ENCODE measurements at places on chromosomes 2 and 18. TPM values are rescaled to one million over a fixed set of nuclear protein-coding genes. Genes with fewer than 3 reads are reported as not detected.

Gene NABP1
- 35.1 TPM for total RNA-seq

Gene ACOXL
- total RNA-seq, result not detected

Gene SULT1C4
- 8.8 TPM for total RNA-seq

Gene DLGAP1
- 3.2 TPM for total RNA-seq

Gene ELOA2
- total RNA-seq, result not detected

Gene VWA3B
- total RNA-seq, result not detected

Gene EMX1
- not detected for total RNA-seq

Gene EMILIN1
- 100 TPM for total RNA-seq

Gene KCNJ13
- total RNA-seq, result not detected

DNA sequence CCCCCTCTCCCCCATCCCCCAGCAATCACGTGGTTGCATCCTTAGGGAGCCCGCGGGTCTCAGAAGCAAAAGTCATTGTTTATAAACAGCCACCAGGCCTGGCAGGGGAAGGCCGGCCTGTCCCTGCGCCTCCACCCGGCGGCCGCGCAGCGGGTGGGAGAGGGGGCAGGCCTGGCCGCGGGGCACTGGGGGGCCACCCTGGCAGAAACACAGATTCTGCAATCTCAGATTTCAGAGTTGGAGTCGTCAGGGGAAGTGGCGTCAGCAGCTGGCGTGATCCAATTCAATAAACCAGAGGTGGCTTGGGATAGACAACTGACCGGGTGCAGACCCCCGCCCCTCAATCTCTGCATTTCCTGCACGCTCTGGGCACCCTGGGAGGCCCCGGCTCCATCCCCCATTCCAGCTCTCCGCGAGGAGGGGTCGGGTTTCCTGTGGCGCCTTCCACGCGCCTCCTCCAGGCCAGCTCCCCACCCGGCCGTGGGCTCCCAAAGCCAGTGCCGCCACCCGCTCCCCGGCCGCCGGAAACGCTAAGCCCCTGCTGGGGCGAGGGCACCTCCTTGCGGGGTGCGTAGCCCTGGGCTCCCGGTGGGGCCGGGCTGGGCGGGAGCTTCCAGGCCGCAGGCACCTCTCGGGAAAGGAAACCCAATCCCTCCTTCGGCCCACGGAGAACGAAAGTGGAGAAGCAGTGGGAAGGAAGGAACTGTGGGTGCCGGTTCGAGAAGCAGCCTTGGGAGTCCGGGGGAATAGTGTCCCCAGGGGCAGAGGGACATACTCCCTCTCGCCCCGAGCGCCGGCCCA lies 1.1 kb downstream of the BIN1 start:
- H3K27me3 ChIP-seq, result no peaks in the 10 kb centered on the region
- no peaks in the 10 kb centered on the region for H3K36me3 ChIP-seq
- DNase-seq, result no peak
- H3K4me1 ChIP-seq, result peaks cover 41% of the 10 kb centered on the region
- H3K4me3 ChIP-seq, result peak overlapping the region; percentile 92

DNA sequence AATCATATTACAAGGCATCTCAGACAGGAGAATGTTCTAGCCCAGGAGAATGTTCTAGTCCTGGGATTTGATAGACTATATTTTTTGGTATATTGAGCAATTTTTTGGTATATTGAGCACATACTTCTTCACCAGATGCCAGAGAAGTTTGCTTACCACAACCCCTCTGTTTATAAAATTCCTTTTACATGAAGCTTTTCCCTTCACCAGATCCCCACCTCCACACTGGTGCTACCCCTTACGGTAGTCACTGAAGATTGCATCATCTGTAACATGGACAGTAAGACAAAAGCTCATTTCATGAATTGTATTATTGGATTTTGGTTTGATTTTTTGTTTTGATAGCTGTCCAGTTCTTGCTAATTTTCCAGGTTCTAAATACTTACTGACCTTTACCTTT lies 7.2 kb upstream of the HNMT start:
- no peak for DNase-seq
- no peak overlapping the region for H3K27ac ChIP-seq
- H3K36me3 ChIP-seq, result no peaks in the 10 kb centered on the region
- H3K27me3 ChIP-seq, result no peaks in the 10 kb centered on the region

- H3K4me1 ChIP-seq, result no peaks in the 10 kb centered on the region
- no peak overlapping the region for H3K4me3 ChIP-seq
Observed at GRCh38 chr2:67108231-67108630, 288.9 kb upstream of the ETAA1 start.

- H3K27ac ChIP-seq, result no peak overlapping the region
- no peaks in the 10 kb centered on the region for H3K4me1 ChIP-seq
- no peak for DNase-seq
- H3K36me3 ChIP-seq, result no peaks in the 10 kb centered on the region
Observed at GRCh38 chr2:39210846-39211245, 32.9 kb downstream of the CDKL4 start.

- H3K4me3 ChIP-seq, result peak overlapping the region; percentile 88
- no peak for DNase-seq
- H3K4me1 ChIP-seq, result peaks cover 35% of the 10 kb centered on the region
- H3K36me3 ChIP-seq, result peaks cover 2% of the 10 kb centered on the region
- H3K27me3 ChIP-seq, result no peaks in the 10 kb centered on the region
Observed at GRCh38 chr2:74457129-74457548, 1.1 kb upstream of the WBP1 start.

DNA sequence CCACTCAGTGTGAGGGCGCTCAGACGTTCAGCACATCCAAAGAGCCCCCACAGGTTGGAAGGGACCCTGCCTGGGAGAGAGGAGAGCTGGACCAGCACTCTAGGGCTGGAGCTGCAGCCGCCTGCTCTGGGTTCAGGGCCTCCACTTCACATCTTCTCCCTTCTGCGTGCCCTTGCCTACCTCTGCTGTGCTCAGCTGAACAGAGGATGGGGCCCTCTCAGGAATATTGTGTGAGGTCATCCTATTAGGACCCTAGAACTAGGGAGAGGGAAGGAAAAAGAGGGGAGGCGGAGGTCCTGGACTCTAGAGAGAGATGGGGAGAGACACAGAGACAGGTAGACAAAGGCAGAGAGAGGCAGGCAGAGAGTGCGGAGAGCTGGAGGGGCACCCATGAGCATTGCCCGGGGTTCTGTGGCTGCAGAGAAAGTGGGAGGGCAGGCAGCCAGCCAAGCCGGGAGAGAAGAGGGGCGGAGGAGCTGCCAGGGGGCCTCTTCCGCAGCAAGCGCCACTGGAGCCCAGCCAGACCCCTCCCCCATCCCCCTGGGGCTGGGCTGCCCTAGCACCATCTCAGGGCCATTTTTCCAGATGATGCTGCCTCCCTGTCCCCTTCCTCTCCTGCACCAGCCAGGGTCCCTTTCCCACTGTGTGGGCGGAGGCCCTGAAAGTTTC lies 8.3 kb upstream of the TNS1 start:
- peaks cover 45% of the 10 kb centered on the region for H3K4me1 ChIP-seq
- no peak for DNase-seq
- H3K4me3 ChIP-seq, result peak overlapping the region; percentile 52
- peak overlapping the region; percentile 68 for H3K27ac ChIP-seq
- H3K27me3 ChIP-seq, result no peaks in the 10 kb centered on the region

DNA sequence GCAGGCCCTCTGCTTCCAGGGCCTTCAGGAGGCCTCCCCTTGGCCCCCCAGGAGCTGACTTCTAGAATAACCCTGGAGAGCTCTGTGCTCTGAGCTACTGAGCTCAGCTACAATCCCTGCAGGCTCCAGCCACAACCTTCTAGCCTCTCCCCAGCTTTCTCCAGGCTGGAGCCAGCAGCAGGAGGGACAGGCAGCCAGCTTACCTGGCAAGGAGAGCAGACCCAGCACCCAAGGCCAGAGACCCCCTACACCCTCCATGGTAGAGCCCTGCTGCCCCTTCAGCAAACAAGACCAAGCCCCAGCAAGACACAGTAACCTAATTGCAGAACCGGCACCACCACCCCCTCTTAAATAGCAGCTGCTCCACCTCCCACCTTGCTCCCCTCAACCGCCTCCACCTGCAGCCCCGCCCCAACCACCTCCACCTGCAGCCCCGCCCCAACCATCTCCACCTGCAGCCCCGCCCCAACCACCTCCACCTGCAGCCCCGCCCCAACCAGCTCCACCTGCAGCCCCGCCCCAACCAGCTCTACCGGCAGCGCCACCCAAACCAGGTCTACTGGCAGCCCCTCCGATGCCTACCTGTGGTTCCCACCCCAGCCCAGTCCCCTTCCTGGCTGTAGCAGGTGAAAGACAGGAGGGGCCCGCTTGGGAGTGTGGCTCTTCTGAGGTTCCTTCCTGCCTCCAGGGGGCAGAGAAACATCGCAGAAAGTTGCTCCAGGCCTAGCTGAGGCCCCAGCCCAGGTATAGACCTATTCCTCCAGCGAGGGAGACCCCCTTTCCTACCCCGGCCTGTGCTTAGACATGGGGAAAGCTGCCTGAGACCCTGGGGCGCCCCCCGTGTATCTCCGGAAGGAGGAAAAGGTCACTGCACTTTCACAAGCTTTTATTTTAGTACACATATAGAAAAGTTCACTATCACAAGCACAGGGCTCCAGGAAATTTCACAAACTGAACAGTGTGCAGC lies at the start of gene ASTL:
Gene ASTL (minus strand): TSS at position 324 of the 967 bp plus-strand sequence. CDS start 66 bp downstream, at position 258.
- H3K27me3 ChIP-seq, result no peaks in the 10 kb centered on the region
- DNase-seq, result no peak
- no peak within 1 kb of the TSS for H3K27ac ChIP-seq
- H3K4me3 ChIP-seq, result no peak within 1 kb of the TSS

DNA sequence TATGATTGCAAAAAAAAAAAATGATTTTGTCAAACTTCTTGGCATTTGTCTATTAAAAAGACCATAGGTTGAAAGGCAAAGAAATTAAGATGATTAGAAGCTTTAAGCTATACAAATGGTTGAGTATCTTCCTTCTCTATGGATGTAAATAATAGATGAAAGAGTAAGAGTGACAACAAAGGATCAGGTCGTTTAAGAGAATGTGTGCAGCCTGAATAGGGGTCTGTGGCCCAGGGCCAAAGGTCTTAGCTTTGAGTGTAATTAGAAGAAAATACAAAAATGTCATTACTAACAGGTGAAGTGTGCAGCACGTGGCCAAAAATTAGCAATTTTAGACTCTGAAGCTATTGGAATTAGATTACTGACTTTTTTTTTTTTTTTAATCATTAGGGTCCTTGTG lies 122.4 kb downstream of the GREB1L start:
- no peak overlapping the region for H3K4me3 ChIP-seq
- no peaks in the 10 kb centered on the region for H3K36me3 ChIP-seq
- H3K27ac ChIP-seq, result no peak overlapping the region
- no peak for DNase-seq
- no peaks in the 10 kb centered on the region for H3K27me3 ChIP-seq

GRCh38 chr2:174794851-174795374 lies 30.6 kb upstream of the CHRNA1 start:
- H3K27me3 ChIP-seq, result no peaks in the 10 kb centered on the region
- no peak overlapping the region for H3K4me3 ChIP-seq
- no peaks in the 10 kb centered on the region for H3K36me3 ChIP-seq
- no peak overlapping the region for H3K27ac ChIP-seq
- no peak for DNase-seq

- H3K27me3 ChIP-seq, result no peaks in the 10 kb centered on the region
- DNase-seq, result no peak
- H3K36me3 ChIP-seq, result no peaks in the 10 kb centered on the region
- no peak overlapping the region for H3K27ac ChIP-seq
- no peak overlapping the region for H3K4me3 ChIP-seq
Observed at GRCh38 chr18:22194151-22194598, 24.8 kb downstream of the GATA6 start.

GRCh38 chr2:200177971-200178911 lies 128.3 kb upstream of the SPATS2L start:
- H3K27me3 ChIP-seq, result no peaks in the 10 kb centered on the region
- DNase-seq, result no peak
- H3K36me3 ChIP-seq, result no peaks in the 10 kb centered on the region

DNA sequence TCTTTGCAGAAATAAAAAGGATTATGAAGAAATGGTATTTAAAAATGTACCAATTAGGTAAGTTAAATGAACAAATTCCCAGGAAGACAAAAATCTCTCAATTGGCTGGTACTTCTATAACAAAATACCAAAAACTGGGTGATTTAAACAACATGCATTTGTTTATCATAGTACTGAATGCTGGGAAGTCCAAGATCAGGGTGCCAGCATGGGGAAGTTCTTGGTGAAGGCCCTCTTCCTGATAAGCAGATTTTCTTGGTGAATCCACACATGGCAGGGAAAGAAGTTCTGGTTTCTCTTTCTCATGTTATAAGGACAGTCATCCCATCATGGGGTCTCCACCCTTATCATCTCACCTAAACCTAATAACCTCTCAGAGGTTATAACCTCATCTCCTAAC lies 271.6 kb upstream of the SETBP1 start:
- no peaks in the 10 kb centered on the region for H3K36me3 ChIP-seq
- no peak for DNase-seq
- no peaks in the 10 kb centered on the region for H3K27me3 ChIP-seq
- no peak overlapping the region for H3K4me3 ChIP-seq
- H3K4me1 ChIP-seq, result peaks cover 6% of the 10 kb centered on the region

- H3K4me1 ChIP-seq, result no peaks in the 10 kb centered on the region
- no peak overlapping the region for H3K27ac ChIP-seq
- DNase-seq, result no peak
- H3K4me3 ChIP-seq, result no peak overlapping the region
- H3K27me3 ChIP-seq, result no peaks in the 10 kb centered on the region
- peaks cover 10% of the 10 kb centered on the region for H3K36me3 ChIP-seq
Observed at GRCh38 chr2:226869371-226869770, 33.5 kb downstream of the RHBDD1 start.

DNA sequence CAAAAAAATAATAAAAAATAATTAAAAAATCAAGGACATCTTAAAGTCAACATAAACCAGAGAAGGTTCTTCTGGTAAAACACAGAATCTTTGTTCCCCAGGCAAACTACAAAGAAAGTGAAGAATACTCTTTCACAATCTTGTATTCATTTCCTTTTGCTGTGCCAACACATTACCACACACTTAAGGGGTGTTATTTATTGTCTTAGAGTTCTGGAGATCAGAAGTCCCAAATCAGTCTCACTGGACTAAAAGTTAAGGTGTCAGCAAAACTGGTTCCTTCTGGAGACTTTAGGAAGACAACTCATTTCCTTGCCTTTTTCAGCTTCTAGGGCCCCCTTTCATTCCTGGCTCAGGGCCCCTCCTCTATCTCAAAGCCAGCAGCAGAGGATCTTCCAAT lies 12.2 kb upstream of the CAB39 start:
- H3K4me3 ChIP-seq, result no peak overlapping the region
- no peak for DNase-seq

GRCh38 chr2:42547446-42548295 lies 20.8 kb upstream of the MTA3 start:
- H3K36me3 ChIP-seq, result no peaks in the 10 kb centered on the region
- no peaks in the 10 kb centered on the region for H3K27me3 ChIP-seq
- H3K4me3 ChIP-seq, result no peak overlapping the region
- no peak overlapping the region for H3K27ac ChIP-seq
- no peaks in the 10 kb centered on the region for H3K4me1 ChIP-seq
- no peak for DNase-seq

- H3K27ac ChIP-seq, result no peak overlapping the region
- H3K36me3 ChIP-seq, result no peaks in the 10 kb centered on the region
- no peak overlapping the region for H3K4me3 ChIP-seq
- no peaks in the 10 kb centered on the region for H3K27me3 ChIP-seq
- H3K4me1 ChIP-seq, result no peaks in the 10 kb centered on the region
- DNase-seq, result no peak
Observed at GRCh38 chr18:57095884-57096283, 51.0 kb upstream of the BOD1L2 start.

- H3K27me3 ChIP-seq, result no peaks in the 10 kb centered on the region
- H3K27ac ChIP-seq, result no peak overlapping the region
- no peak overlapping the region for H3K4me3 ChIP-seq
- no peaks in the 10 kb centered on the region for H3K36me3 ChIP-seq
- DNase-seq, result no peak
Observed at GRCh38 chr18:68504441-68505177, 210.3 kb downstream of the TMX3 start.

- no peak overlapping the region for H3K4me3 ChIP-seq
- no peaks in the 10 kb centered on the region for H3K27me3 ChIP-seq
- no peak for DNase-seq
- H3K4me1 ChIP-seq, result no peaks in the 10 kb centered on the region
Observed at GRCh38 chr18:3910512-3910911, 460.5 kb downstream of the TGIF1 start.

Data from vagina (tissue), 2 donors.